ENCODE measurements at places on chromosomes 4 and X.
A peak's percentile ranks its signal among the peaks of the same experiment; 100 is the strongest.

- DNase-seq, result no peak
Observed at GRCh38 chr4:48490680-48491513, 845 bp downstream of the ZAR1 start.

- DNase-seq, result no peak
Observed at GRCh38 chrX:68746988-68747387, 81.8 kb upstream of the EFNB1 start.

DNA sequence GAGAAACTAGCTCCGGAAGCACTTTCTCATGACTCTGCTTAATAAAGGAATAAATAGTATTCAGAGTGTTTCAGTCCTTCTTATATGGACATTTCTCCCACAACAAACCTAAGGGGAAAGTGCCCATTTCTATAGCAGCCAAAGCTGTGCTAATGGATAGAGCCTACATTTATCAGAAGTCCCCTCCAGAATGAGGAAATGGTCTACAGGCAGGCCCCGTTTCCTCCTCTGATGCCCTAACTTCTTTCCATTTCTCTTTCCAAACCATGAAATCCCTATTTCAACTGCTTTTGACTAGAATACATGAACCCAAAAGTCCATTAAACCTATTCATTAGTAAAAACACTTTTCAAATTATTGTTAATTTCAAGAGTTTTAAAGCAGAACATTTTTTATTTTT is 4.5 kb downstream of the ACSL1 start:
- DNase-seq, result no peak

DNA sequence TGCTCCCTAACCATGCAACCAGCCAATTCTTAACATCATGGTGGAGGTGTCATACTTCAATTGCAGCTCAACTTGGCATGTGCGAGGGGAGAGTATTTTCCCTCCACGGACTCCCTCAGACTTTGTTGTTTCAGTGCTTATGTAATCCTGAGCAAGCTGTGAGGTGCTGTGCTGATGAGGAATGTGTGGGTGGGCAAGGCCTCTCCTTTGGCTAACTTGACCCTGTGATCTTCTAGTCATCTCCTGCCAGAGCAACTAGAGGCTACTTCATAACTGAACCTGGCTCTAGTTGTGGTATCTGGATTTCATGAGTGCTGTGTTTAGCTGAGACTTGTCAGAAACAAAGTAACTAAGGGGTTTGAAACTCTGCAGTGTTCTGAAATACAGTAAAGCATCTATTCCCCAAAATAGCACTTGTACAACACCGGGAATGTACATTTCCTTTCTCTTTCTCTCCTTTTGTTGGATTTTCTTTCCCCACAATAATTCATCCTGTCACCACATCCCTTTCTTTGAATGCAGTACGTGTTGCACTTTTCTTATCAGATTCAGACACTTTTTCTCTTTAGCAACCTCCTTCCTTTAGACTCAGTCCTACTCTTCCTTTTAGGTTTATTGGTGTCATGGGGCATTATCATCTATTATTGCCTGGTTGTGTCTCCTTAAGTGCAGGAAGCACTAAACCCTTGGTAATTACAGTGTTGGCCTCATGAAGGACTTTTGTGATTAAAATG is 415.2 kb upstream of the NR3C2 start:
- DNase-seq, result no peak

GRCh38 chr4:86302251-86302650 is 57.6 kb downstream of the MAPK10 start:
- DNase-seq, result no peak

DNA sequence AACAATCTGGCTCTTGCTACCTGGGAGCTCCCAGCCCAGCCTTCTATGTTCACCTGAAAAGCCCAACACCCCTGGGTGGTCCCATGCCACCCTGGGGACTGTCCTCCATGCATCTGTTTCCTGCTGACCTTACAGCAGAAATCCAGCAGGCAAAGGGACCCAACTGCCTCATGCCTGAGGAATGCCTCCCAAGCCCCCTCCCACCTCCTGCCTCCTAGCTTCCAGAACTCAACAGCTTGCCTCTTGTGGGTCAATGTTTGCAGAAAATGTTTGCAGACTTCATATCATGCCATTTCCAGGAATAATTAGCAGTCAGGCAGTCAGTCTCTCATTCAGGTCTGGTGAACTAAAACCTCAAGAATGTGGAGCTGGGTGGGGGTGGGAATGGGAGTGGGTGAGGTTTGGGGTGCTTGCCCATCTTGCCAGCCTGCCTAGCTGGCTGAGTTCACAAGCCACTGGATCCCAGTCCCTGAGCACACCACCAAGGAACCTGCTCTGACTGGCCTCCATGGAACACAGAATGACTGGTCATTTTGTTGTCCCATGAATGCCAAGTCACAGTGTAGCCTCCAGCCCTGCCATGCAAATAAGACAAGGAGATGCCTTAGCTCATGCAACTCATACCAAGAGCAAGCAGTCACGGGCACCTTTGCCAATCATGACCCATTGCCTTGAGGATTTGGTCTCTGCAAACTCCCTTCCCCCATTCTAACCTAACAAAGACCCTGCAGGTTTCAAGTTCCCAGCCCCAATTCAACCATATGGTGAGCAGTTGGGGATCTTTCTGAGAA is 12.1 kb upstream of the PLAC1 start:
- no peak for DNase-seq

GRCh38 chr4:175833574-175834311 is 21.7 kb upstream of the GPM6A start:
- DNase-seq, result no peak

DNA sequence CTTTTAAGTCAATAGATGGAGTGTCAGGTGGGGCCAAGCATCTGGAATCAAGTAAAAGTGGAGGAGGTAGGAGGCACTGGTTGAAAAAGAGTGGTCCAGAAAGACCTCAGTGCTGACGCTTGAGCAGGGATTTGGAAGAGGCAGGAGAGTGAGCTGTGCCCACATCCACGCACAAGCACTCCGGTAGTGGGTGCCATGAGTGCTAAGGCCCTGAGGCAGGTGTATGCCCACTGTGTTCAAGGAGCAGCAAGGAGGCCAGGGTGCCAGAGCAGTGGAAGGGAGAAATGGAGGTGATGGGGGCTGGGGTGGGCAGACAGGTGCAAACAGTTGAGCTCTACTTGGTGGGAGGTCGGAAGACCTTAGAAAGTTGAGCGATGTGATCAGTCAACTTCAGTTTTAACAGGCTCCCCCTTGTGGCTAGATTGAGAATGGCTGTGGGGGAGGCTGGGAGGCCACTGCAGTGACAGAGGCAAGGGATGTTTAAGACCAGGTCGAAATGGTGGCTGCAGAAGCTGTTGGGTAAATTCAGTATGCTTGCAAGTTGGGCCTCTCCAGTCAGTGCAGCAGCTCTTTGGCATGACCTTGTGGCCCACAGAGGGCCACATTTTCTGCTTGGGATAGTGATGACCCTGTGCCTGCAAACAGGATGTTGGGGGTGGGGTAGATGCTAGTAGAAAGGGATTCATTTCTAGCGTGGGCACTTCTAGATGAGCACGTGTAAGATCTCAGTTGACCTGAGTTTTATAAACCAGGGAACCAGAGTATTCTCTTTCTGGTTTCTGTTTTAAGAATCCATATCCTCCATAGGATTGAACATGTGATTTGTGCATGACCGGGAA is 12.7 kb downstream of the TKTL1 start:
- DNase-seq, result peak; percentile 52

GRCh38 chrX:28880136-28880535 is 292.9 kb downstream of the IL1RAPL1 start:
- DNase-seq, result no peak

DNA sequence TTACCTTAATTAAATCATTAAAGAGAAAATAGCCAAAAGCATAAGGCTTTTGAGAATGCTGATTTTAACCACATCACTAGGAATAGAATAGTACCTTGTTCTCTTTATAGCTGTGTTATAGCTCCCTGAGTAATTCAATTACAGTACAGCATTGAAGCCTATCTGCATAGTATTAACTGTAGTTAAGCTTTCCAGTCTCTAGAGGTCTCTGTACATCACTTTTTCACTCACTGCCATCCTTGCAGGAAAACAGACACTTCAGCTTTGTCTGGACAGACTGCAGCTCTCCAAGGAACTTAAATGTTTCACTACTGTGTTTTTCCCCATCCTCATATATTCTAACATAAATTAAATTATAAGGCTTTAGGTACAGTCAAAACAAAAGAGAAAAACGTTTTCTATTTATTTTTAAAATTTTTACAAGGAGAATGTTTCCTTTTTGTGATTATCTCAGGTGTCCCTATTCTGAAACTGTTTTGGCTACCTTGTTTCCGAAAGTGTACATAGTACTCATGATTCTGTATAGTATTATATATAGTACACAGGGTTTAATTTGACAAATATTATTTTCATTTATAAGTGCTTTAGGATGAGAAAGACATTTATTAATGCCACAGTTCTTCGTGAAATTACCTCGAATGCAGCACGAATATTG is 407.9 kb downstream of the PCDH18 start:
- no peak for DNase-seq

- DNase-seq, result no peak
Observed at GRCh38 chrX:24513416-24513815, 48.3 kb downstream of the PDK3 start.

GRCh38 chr4:118307643-118308042 is 45.2 kb downstream of the PRSS12 start:
- no peak for DNase-seq

DNA sequence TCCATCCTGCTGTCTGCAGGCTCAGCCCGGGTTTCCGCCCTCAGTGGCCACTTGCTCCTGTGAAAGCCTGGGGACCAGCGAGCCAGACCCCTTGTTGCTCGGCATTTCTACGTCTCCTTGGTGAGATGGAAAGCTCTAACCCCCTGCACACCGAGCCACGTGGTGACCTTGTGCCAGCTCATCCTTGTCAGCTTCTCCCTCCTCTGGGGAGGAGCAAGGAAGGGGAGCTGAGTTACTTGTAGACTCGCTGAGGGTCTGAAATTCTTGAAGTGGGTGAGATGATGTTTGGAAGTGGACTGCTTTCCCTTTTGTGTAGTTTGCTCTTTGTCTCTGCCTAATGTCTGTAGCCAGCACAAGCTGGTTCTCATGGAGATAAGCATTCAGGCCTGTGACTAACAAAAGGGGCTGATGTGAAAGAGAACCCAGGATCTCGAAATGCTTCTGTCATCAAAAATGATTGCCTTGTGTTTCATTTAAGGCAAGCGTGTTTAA is 29.3 kb downstream of the RGS12 start:
- DNase-seq, result no peak

DNA sequence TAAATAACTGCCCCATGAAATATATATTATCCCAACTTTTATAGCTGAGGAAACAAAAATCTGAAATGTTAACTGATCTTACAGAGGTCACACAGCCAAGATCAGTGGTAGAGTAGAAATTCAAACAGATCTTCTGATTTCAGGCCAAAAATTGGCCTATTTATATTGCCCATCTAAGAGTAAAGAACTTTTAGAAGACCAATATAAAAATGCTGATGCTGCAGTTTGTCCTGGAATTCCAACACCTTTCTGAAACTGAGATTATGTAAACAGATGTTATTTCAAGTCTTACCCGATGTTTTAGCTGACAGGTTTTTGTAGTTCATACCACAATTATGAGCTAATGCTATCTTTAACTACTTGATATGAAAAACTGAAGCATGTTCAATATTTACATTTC is 51.1 kb downstream of the SPANXN3 start:
- DNase-seq, result no peak

DNA sequence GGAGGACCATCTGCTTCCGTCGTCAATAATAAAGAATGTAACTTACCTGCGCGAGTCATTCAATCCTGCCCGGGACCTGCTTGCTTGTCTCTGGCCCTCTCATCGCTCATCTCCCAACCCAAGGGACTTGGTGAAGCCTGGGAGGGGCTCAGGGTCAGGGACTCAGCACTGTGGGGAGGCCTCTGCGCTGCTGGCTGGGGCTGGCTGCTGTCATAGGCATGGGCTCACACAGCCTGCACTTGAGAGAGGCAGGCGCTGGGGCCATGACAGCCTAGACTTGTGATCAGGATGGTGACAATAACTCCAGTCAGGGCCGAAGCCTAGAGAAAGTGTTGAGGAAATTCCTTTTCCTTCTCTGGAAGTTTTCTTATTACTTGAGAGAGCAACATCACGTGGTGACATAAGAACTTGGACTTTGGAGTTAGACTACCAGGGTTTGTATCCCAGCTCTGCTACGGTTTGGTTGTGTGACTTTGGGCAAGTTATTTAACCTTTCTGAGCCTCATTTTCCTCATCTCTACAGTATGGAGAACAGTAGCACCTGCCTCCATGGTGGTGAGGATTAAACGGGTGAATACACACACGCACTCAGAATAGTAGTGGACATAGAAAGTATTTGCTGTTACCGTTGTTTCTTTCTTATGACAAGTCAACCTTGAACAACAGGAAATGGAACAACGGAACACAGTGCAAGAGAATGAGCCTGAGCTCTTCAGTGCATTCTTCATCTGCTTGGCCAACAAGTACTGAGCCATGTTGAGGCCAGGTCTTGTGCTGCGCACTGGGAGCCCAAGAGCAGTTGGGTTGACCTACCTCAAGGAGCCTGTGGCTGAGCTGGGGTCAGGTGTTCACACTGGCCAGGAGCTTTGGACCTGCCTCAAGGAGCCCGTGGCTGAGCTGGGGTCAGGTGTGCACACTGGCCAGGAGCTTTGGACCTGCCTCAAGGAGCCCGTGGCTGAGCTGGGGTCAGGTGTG is 60.5 kb downstream of the TBC1D14 start:
- no peak for DNase-seq

- DNase-seq, result no peak
Observed at GRCh38 chr4:112766422-112766821, 129.5 kb downstream of the LARP7 start.

DNA sequence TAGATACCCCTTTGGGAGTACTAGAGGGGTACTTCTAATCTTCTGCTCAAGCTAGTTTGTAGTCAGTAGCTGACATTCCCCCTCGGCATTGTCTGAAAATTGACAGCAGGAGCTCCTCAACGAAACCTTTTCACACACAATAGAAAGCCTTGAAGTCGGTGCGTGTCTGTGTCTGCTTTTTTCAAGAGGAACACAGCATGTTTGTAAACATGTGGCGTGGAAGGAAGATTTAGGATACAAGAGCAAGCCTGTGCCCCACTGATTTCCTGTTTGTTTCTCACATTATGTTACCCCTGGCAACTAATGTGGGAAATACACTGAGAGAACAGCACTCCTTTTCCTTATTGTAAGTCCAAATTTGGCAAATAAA is 252.6 kb downstream of the ANKRD50 start:
- DNase-seq, result no peak

- DNase-seq, result no peak
Observed at GRCh38 chr4:183941964-183942363, 36.9 kb downstream of the STOX2 start.

DNA sequence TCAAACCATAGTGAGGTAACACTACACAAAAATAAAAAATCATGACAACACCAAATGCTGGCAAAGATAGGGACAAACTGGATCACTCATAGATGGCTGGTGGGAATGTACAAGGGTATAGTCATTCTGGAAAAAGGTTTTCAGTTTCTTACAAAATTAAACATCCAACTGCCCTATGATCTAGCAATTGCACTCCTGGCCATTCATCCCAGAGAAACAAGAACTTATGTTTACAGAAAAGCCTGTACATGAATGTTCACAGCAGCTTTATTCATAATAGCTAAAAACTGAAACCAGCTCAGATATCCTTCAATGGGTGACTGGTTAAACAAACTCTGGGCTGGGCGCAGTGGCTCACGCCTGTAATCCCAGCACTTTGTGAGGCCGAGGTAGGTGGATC is 43.3 kb downstream of the NYX start:
- no peak for DNase-seq

- DNase-seq, result no peak
Observed at GRCh38 chrX:152343306-152343705, 107.8 kb downstream of the GABRA3 start.
